ENCODE measurements at places on chromosomes 5 and 9.

- no peak overlapping the region for H3K27ac ChIP-seq
- no peaks in the 10 kb centered on the region for H3K4me1 ChIP-seq
- no peaks in the 10 kb centered on the region for H3K36me3 ChIP-seq
- DNase-seq: no peak
- H3K27me3 ChIP-seq: no peaks in the 10 kb centered on the region
These were observed 31.9 kb upstream of the DAPK1 start for GRCh38 chr9:87465816-87466215.

DNA sequence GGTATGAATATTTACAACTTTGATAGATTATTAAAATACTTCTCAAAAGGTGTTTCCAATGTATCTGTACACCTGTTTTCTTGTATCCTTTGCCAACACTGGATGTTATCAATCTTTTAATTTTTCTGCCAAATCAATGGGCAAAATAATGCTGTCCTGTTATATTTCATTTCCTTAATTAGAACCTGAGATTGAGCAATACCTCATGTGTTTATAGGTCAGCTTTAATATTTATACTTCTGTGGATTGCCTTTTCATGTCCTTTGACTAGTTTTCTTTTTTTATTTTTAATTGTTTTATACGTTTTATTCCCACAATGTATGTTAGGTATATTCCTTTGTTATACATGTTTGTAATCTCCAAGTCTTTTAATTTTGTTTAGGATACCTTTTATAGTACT lies 77.6 kb downstream of the JAK2 start:
- H3K4me3 ChIP-seq: no peak overlapping the region
- no peaks in the 10 kb centered on the region for H3K4me1 ChIP-seq
- DNase-seq: no peak
- H3K36me3 ChIP-seq: peaks cover 6% of the 10 kb centered on the region
- no peak overlapping the region for H3K27ac ChIP-seq

GRCh38 chr5:16740811-16741392 lies 124.1 kb upstream of the RETREG1 start:
- DNase-seq: no peak
- H3K27me3 ChIP-seq: no peaks in the 10 kb centered on the region
- H3K27ac ChIP-seq: no peak overlapping the region
- H3K4me3 ChIP-seq: no peak overlapping the region
- H3K4me1 ChIP-seq: peaks cover 5% of the 10 kb centered on the region
- H3K36me3 ChIP-seq: no peaks in the 10 kb centered on the region

DNA sequence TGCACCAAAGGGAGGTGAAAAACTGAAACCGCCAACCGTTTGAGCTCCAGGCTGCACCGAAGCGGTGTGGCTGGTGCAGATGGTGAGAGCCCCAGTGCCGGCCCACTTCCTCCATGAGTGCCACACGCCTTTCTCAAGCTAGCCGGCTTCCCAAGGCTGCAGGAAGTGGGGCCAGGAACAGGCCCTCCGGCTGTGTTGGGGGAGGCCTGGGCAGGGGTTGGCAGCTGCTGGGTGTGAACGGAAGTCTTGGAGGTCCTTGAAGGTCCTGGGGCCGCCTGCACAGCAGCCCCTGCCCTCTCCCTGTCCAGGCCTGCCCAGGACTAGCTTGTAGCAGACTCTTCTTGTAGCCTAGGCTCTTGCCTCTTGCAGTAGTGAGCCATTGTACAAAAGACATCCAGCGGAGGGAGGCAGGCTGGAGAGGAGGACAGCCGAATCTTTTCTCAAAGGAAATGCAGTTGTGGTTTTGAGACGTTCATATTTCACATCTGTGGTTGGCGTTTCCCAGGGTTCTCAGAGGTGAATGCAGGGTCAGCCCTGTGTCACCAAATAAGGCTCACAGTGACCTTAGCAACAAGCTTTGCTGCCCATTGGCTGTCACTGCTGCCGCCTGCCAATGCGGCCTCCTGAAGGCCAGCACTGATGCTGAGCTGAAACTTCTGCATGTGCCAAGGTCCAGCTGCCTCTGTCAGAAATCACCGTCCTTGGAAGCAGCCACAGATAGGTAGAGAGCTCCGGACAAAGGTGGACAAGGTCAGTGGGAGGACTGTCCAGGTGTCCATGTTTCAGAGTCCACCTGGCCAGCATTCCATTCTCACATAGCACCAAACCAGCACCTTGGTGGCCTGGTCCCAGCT lies 23.9 kb downstream of the IRF1 start:
- H3K4me3 ChIP-seq: no peak overlapping the region
- no peaks in the 10 kb centered on the region for H3K36me3 ChIP-seq
- no peaks in the 10 kb centered on the region for H3K27me3 ChIP-seq
- H3K4me1 ChIP-seq: peaks cover 42% of the 10 kb centered on the region

DNA sequence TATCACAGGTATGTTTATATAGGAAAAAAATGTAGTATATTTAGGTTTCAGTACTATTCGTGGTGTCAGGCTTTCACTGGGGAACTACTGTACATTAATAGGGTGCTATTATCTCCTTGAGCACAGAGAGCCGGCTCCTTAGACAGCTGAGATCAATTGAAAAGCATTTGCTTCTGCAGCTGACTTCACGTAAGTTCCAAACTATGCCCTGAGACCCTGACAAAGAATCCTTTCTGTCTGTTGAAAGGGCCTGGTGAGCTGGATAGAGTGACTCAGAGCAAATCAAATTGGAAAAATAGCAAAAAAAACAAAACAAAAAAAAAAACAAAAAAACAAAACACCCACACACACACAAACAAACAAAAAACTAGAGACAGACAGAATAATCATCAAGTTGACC lies 652.0 kb downstream of the MTRR start:
- H3K36me3 ChIP-seq: no peaks in the 10 kb centered on the region
- no peak for DNase-seq
- H3K27me3 ChIP-seq: no peaks in the 10 kb centered on the region

DNA sequence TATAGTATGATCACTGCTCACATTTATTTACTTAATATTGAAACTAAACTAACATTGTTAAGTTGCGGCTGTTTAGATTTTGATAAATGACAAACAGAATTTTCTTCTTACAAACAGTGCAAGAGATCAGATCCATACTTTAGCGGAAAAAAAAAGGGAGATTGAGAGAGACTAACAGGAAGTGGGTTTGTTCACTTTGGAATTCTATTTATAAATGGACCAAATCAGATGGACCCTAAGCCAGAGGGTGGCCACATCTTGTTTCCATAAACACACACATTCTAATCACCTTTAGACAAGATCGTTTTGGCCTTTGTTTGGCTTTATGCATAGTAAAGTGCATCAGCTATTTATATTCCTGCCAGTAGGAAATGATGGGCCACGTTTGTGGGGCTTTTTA lies 381.4 kb upstream of the CD180 start:
- H3K4me3 ChIP-seq: no peak overlapping the region
- no peaks in the 10 kb centered on the region for H3K27me3 ChIP-seq
- H3K4me1 ChIP-seq: peaks cover 3% of the 10 kb centered on the region
- no peaks in the 10 kb centered on the region for H3K36me3 ChIP-seq

DNA sequence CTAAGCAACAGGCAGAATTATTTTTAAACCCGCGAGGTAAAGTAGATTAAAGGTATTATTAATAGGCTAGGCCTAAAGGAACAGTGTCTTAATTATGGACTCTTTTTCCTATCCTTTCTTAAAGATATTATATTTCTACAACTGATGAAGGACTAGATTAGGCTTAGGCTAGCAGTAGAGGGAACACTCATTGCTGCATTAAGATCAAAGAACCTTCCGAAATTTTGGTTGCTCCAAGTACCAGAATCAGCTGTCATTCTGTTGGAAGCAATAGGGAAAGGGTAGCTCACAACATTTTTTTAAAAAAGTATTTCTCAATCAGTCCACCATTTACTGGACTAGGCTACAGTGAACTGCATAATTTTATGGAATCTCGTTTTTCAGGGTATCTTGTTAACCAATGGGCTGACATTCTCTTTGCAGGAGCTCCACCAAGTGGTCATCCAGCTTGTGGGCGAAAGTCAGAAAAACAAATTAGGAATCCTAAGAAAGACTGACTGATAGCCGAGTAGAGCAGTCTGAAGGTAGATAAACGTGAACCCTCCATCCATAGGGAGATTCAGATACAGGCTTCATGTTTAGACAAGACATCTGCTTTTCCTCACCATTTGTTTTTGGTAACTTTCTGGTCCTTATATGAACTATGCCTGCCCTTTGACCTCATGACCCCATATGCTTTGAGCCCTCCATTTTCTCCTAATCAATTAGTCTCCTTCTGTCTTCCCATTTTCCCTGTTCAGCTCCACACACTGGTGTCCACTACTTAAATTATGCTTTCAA lies 103.6 kb upstream of the CHD1 start:
- no peak overlapping the region for H3K27ac ChIP-seq
- H3K36me3 ChIP-seq: no peaks in the 10 kb centered on the region
- H3K4me1 ChIP-seq: peaks cover 4% of the 10 kb centered on the region
- DNase-seq: no peak

GRCh38 chr9:134968011-134968822 lies 50.5 kb upstream of the FCN1 start:
- no peaks in the 10 kb centered on the region for H3K27me3 ChIP-seq
- no peak overlapping the region for H3K27ac ChIP-seq
- no peak for DNase-seq
- no peaks in the 10 kb centered on the region for H3K4me1 ChIP-seq
- H3K36me3 ChIP-seq: no peaks in the 10 kb centered on the region
- no peak overlapping the region for H3K4me3 ChIP-seq

- no peaks in the 10 kb centered on the region for H3K36me3 ChIP-seq
- H3K27ac ChIP-seq: no peak overlapping the region
- H3K4me3 ChIP-seq: no peak overlapping the region
- H3K27me3 ChIP-seq: no peaks in the 10 kb centered on the region
- H3K4me1 ChIP-seq: no peaks in the 10 kb centered on the region
- DNase-seq: no peak
These were observed 47.1 kb upstream of the SIMC1 start for GRCh38 chr5:176190886-176191755.

DNA sequence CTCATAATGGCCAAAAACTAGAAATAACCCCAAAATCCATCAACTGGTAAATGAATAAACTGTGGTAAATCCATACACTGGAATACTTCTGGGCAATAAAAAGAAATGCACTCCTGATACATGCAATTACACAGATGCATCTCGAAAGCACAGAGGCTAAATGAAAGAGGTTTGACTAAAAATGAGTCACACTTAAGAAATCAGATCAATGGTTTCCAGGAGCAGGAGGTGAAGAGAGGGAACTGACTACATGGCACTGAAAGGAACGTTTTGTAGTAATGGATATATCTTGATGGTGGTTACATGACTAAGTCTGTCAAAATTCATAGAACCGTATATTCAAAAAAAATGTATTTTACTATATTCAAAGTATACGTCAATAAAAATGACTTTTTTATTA lies 42.4 kb downstream of the STRBP start:
- no peaks in the 10 kb centered on the region for H3K27me3 ChIP-seq
- no peaks in the 10 kb centered on the region for H3K36me3 ChIP-seq
- H3K4me3 ChIP-seq: no peak overlapping the region
- DNase-seq: no peak
- H3K4me1 ChIP-seq: no peaks in the 10 kb centered on the region

GRCh38 chr9:120912958-120913646 lies 13.5 kb downstream of the TRAF1 start:
- H3K27ac ChIP-seq: peak overlapping the region; percentile 10
- H3K36me3 ChIP-seq: peaks cover 45% of the 10 kb centered on the region
- H3K27me3 ChIP-seq: no peaks in the 10 kb centered on the region
- H3K4me1 ChIP-seq: peaks cover 33% of the 10 kb centered on the region

DNA sequence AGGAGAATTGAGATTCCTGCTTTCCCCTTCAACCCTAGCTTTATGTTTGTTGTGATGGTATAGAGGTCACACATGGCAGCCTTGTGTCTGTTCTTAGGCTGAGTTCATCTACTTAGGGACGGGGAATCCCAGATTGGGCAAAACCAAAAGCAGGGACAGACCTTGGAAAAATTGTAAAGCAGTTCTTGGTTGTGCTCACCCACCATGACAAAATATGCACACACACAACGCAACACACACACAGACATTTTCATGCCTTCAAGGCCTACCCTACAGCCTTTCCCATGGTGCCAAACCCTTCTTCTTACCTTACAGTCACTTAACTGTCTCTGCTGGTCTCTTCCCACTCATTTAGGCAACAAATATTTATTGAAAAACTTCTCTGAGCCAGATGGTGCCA lies 14.8 kb downstream of the PCDHGC5 start:
- H3K4me1 ChIP-seq: peaks cover 18% of the 10 kb centered on the region
- no peaks in the 10 kb centered on the region for H3K27me3 ChIP-seq
- DNase-seq: no peak
- peak overlapping the region; percentile 44 for H3K27ac ChIP-seq
- H3K36me3 ChIP-seq: peaks cover 6% of the 10 kb centered on the region

- DNase-seq: no peak
- H3K4me3 ChIP-seq: no peak overlapping the region
- no peak overlapping the region for H3K27ac ChIP-seq
- H3K36me3 ChIP-seq: no peaks in the 10 kb centered on the region
These were observed 9.1 kb downstream of the LRRC70 start for GRCh38 chr5:62587737-62588136.

GRCh38 chr9:34520096-34520495 lies 2.7 kb downstream of the ENHO start:
- no peak overlapping the region for H3K4me3 ChIP-seq
- no peaks in the 10 kb centered on the region for H3K36me3 ChIP-seq
- H3K27me3 ChIP-seq: no peaks in the 10 kb centered on the region
- peaks cover 14% of the 10 kb centered on the region for H3K4me1 ChIP-seq

GRCh38 chr9:2559192-2560152 lies 62.1 kb upstream of the VLDLR start:
- H3K27ac ChIP-seq: peak overlapping the region; percentile 59
- peak; percentile 36 for DNase-seq
- H3K27me3 ChIP-seq: no peaks in the 10 kb centered on the region
- no peaks in the 10 kb centered on the region for H3K36me3 ChIP-seq
- peaks cover 6% of the 10 kb centered on the region for H3K4me1 ChIP-seq

GRCh38 chr5:59731809-59732208 lies 161.7 kb downstream of the PDE4D start:
- H3K4me1 ChIP-seq: no peaks in the 10 kb centered on the region
- no peak overlapping the region for H3K4me3 ChIP-seq
- H3K27me3 ChIP-seq: no peaks in the 10 kb centered on the region
- no peak for DNase-seq

DNA sequence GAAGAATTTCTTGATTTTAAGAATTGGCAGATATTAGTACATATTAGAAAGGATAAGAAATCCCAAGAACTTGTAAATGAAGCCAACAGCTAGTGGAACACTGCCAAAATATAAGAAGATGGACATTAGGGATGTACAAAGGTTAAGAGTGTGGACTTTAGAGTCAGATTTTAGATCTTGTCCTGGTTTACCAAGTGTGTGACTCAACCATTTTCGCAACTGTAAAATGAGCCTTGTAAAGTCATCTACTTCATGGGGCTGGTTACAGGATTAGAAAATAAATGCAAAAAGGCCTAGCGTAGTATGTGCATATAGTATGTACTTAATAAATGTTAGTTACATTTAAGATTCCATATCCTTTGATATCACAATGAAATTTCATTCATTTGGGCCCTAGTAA lies 260.0 kb downstream of the RAB3C start:
- H3K27me3 ChIP-seq: no peaks in the 10 kb centered on the region
- DNase-seq: no peak
- no peaks in the 10 kb centered on the region for H3K4me1 ChIP-seq
- H3K36me3 ChIP-seq: no peaks in the 10 kb centered on the region

All from thoracic aorta (tissue), 2 donors.